GM12865 (cell line): ENCODE measurements at places on chromosomes 16 and 17.
A peak's percentile ranks its signal among the peaks of the same experiment; 100 is the strongest.

GRCh38 chr17:62680541-62681052 is 53.1 kb downstream of the MRC2 start:
- no peak for DNase-seq

- DNase-seq, result no peak
Measured at GRCh38 chr16:83205896-83206295, 579.1 kb downstream of the CDH13 start.

DNA sequence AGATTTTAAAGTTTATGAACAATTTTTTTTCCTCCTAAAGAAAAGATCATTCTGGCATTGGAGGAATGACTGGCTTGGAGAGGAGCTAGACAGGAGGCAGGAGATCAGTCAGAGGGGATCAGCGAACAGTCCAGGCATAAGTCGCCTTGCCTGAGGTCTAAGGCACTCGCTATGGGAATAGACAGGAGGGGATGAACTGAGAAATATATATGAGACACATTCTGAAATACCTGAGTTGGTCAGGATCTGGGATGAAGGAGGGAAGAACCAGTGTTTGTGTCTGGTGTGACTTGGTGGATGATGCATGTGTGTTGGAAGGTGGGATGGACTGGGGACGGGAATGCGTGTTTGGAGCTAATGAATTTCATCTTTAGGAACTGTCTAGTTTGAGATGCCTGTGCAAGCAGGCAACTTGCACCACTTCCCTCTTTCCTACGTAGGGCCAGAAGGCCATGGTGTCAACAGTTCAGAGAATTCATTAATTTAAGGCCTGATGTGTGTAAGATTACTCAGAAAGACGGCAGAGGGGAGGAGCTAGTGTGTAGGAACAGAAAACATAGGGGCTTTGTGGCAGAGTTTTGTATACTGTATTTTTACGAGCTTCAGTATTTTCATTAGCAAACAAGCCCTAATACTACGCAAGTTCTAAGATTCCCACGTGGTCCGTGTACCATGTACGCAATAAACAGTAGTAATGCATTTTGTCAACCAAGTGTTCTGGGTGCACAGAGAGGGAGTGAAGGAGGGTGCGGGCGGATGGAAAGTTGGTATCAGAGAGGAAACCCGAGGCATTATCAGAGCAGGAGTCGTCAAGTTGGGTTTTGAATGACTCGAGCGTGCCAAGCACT is 825 bp downstream of the HEATR6 start:
- DNase-seq, result no peak

DNA sequence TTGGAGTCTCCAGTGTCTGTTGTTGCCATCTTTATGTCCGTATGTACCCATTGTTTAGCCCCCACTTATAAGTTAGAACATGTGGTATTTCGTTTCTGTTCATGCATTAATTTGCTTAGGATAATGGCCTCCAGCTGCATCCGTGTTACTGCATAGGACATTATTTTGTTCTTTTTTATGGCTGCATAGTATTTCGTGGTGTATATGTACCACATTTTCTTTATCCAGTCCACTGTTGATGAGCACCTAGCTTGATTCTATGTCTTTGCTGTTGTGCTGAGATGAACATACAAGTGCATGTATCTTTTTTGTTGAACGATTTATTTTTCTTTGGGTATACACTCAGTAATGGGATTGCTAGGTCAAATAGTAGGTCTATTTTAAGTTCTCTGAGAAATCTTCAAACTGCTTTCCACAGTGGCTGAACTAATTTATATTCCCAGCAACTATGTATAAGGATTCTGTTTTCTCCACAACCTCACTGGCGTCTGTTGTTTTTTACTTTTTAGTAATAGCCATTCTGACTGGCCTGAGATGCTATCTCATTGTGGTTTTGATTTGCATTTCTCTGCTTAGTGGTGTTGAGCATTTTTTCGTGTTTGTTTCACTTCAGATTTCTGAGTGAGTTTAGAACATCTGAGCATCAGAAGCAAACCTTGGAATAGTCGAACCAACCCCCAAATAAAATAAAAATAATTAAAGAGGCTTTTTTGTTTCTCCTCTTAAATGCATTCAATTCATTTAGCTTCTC is 304.7 kb downstream of the ZFHX3 start:
- DNase-seq, result peak; percentile 40

DNA sequence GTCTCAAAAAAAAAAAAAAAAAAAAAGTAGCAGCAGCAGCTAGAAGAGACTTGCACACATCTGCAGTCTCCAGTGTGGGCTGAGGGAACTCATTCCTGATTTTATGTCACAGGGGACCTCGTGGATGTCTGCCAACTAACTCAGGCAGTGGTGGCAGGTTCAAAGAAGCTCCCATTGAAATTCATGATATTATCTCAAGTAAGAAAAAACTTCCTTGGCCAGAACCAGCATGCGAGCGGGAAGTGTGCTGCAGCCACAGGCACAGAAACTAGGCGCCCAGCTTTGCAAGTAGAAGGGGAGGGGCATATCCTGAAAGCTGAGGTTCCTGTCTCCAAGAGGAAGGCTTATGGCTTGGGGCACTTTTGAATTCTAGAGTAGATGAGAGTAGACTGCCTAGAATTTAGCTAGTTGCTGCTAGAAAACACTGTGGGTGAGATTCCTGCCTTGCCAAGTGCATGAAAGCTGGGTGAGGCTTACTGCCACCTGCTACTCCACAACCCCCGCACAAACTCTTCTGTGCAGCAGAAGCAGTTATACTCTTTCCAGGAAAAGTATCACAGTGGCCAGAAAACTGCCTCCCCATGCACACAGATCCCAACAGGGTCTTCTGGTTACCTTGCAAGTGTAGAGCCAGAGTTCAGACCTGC is 603.8 kb upstream of the CA10 start:
- DNase-seq, result no peak

DNA sequence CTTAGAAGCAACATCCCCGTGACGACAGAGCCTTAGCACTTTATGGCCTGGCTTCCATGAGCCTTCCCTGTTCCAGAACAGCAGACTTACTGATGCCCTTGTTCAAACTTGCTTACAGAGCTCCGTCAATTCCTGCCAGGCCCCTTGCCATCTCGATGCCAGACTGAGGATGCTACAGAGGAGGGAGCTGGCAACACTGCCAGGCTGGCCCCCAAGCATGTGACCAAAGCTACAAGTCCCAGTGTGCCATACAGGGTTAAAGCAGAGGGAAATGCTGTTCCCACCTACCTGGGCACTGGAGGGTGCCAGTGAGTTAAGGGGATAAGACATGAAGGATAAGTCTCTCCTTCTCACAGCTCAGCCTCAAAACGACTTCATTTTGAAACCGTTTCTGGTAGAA is 33.5 kb upstream of the SREBF1 start:
- DNase-seq, result peak; percentile 26

- no peak for DNase-seq
Measured at GRCh38 chr17:33583518-33584417, 290.7 kb upstream of the ASIC2 start.

DNA sequence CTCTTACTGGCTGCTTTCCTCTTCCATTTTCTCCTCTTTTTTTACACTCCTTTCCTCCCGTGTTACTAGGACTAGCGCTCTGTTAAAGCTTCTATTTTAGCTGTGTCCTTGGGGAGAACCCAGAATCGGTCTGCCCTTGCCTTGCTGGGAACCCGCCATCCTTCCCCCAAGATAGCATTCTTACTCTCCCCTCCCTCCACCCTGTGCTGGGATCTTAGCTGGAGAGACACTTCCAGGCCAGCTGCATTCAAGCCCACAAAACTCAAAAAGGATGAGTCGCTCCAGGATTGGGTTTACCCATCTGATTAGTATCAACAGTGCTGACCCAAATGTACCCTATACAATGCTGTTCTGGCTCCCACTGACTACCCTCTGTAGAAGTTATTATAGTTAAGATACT is 200.5 kb upstream of the ASIC2 start:
- no peak for DNase-seq
